ENCODE measurements at places on chromosomes 5 and 9.

DNA sequence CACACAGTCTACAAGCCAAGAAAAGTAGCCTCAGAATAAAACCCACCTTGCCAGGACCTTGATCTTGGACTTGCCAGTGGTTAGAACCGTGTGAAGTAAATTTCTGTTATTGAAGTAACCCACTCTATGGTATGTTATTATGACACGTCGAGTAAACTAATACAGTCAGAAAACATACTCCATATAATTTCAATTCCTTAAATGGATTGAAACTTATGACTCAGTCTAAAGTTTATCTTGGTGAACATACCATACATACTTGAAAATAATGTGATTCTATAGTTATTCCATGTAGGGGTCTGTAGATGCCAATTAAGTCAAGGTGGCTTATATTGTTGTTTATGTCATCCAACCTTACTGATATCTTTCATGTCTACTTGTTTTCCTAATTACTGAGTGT is 950.7 kb downstream of the TLE4 start:
- no peak for DNase-seq
- no peaks in the 10 kb centered on the region for H3K36me3 ChIP-seq
- H3K27ac ChIP-seq = no peak overlapping the region
- H3K4me1 ChIP-seq = no peaks in the 10 kb centered on the region
- no peaks in the 10 kb centered on the region for H3K27me3 ChIP-seq

- H3K27me3 ChIP-seq = no peaks in the 10 kb centered on the region
- no peak for DNase-seq
- H3K27ac ChIP-seq = no peak overlapping the region
- H3K4me3 ChIP-seq = peak overlapping the region; percentile 62
- peaks cover 41% of the 10 kb centered on the region for H3K4me1 ChIP-seq
These were observed 531 bp downstream of the MVB12B start for GRCh38 chr9:126327006-126327713.

DNA sequence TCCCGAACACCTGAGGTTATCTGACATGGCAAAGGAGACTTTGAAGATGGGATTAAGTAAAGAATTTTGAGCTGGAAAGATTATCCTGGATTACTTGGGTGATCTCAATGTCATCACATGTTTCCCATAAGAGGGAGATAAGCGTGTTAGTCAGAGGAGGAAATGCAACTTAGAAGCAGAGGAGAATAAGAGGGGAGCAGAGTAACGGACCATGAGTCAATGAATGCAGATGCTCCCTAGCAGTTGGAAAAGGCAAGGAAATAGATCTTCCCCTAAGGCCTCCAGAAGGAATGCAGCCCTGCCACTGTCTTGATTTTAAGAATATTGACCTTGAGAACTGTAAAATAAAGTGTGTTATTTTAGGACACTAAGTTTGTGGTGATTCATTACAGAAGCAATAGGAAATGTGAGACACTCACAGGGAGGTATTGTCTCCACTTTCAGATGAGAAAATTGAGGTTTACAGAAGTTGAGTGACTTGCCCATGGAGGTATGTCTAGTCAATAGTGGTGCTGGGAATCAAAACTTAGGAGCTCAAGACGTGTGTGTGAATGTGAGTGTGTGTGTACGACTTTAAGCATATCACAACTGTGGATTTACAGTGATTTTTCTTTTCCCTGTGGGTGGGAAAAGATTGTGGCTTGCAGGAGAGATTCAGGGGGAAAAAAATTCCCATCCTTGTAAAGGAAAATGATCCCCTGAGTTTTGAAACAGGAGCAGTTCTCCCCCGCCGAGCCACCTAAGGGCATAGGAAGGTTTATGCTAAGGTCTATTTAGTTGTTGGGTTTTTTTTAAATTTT is 125.3 kb downstream of the TRIM32 start:
- no peak overlapping the region for H3K4me3 ChIP-seq
- H3K36me3 ChIP-seq = no peaks in the 10 kb centered on the region
- H3K27ac ChIP-seq = no peak overlapping the region
- H3K4me1 ChIP-seq = no peaks in the 10 kb centered on the region

DNA sequence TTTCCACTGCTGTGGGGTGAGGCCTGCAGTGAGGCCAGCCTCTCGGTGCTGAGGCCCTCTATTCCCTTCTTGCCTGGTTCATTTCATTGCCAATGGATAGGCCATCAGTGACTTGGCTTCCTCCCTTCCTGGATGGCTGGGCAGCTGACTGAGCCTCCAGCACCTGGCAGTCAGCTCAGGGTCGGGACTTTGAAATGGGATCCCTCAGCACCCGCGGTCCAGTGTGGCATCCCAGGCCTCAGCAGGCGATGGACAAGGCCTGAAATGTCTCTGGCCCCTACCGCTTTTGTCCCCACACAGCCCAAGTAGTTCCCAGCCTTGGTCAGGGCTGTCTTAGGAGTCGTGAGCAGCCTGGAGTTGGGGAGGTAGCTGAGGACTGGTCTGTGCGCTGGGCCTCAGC is 17.2 kb downstream of the NDST1 start:
- H3K36me3 ChIP-seq = no peaks in the 10 kb centered on the region
- no peaks in the 10 kb centered on the region for H3K4me1 ChIP-seq
- no peak overlapping the region for H3K4me3 ChIP-seq
- H3K27me3 ChIP-seq = no peaks in the 10 kb centered on the region
- DNase-seq = no peak
- no peak overlapping the region for H3K27ac ChIP-seq

DNA sequence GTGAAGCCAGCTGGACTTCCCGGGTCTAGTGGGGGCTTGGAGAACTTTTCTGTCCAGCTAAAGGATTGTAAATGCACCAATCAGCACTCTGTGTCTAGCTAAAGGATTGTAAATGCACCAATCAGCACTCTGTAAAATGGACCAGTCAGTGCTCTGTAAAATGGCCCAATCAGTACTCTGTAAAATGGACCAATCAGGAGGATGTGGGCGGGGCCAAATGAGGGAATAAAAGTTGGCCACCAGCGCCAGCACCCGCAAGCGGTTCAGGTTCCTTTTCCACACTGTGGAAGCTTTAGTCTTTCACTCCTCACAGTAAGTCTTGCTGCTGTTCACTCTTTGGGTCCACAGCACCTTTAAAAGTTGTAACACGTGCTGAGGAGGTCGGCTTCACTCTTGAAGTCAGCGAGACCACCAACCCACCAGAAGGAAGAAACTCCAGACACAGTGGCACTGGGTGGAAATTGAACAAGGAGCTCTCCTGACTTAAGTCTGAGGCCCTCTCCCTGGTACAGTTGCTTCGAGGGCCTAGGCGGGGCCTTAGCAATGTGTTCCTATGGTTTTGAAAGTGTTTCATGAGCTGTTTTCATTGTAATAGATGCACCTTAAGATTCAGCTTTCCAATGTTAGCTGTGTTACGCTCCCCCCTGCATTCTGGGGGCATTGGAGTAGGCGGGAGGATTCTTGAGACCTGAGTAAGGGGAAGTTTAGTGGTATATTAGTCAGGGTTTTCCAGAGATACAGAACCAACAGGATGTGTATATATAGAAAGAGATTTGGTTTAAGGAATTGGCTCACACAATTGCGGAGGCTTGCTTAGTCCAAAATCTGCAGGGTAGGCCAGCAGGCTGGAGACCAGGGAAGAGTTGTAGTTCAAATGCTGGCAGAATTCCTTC is 21.5 kb upstream of the MYO10 start:
- H3K4me3 ChIP-seq = no peak overlapping the region
- no peaks in the 10 kb centered on the region for H3K27me3 ChIP-seq
- H3K4me1 ChIP-seq = no peaks in the 10 kb centered on the region
- H3K36me3 ChIP-seq = no peaks in the 10 kb centered on the region

DNA sequence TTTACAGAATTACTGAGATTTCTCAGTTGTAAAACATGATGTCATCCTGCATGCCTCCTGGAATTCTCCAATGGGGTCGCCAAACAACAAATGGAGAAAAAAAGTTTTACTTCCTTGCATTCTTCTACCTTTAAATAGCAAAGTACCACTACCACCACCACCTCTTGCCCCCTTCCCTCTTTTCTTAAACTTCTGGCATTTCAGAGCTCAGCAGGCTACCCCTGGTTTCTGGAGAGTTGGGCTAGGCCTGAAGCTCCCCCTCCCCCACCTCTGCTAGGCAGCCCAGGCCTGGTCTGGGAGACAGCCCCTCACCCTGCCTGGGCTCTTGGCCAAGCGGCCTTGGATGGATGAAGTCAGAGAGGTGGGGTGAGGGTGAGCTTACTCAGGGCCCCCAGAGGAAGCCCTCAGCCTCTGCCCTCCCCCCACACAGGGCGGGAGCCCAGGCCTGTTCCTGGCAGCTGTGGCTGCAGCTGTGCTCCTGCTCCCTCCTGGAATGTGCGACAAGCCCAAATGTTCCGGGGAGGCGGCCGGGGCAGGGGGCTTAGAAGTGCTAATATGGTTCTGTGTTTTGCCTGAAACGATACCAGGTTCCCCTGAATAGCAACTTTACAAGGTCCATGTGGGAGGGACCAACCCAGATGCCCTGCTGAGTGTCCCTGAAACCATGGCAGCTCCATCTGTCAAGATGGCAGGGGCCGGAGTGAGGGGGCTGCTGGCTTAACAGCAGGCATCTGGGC is 6.0 kb upstream of the CCIN start:
- DNase-seq = no peak
- H3K4me3 ChIP-seq = no peak overlapping the region
- H3K27me3 ChIP-seq = no peaks in the 10 kb centered on the region
- peaks cover 15% of the 10 kb centered on the region for H3K4me1 ChIP-seq
- peaks cover 22% of the 10 kb centered on the region for H3K36me3 ChIP-seq

DNA sequence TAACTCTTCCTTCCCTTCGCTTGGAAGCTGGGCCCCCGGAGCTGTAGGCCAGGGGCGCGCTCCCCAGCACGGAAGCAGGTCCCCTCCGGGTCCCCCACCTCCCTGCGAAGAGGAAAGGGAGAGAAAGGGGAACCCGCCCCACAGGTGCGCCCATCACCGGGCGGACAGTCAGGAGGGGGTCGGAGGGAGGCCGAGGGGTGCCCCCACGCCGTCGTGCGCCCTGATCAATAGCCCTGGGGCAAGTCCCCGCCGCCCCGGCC is 793 bp downstream of the AGPAT2 start:
- H3K4me3 ChIP-seq = peak overlapping the region; percentile 68
- no peaks in the 10 kb centered on the region for H3K36me3 ChIP-seq
- H3K27ac ChIP-seq = no peak overlapping the region
- H3K27me3 ChIP-seq = no peaks in the 10 kb centered on the region

DNA sequence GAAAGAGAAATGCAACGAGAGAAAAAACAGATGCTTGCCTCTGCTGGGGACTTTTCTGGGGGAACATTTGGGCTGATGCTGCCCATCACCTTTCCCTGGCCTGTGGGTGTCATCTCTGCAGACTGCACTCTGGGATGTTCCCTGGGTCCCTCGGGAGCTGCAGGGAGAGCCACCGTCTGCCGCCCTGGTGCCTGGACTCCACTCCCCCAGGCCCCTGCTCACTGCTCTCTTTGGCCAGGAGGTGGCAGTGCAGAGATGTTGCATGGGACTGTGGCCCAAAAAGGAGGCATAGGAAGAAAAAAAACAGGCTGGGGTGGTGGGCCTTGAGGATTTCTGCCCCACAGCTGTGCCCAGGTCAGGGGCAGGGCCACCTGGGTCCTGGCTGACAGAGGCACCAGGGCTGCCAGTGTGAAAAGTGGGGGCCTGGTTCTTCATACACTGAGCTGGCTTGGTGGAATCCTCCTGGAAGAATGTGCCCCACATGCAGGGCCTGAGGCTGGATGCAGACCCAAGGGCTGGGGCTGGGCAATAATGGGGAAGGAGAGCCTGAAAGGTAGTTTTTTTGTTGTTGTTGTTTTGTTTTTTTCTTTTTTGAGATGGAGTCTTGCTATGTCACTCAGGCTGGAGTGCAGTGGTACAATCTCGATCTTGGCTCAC is 353.6 kb downstream of the SLIT3 start:
- DNase-seq = peak; percentile 27
- H3K27ac ChIP-seq = no peak overlapping the region
- H3K4me1 ChIP-seq = no peaks in the 10 kb centered on the region
- no peaks in the 10 kb centered on the region for H3K36me3 ChIP-seq
- no peak overlapping the region for H3K4me3 ChIP-seq

GRCh38 chr5:158273035-158273434 is 414.1 kb upstream of the CLINT1 start:
- no peaks in the 10 kb centered on the region for H3K4me1 ChIP-seq
- H3K36me3 ChIP-seq = no peaks in the 10 kb centered on the region
- H3K27me3 ChIP-seq = no peaks in the 10 kb centered on the region
- H3K27ac ChIP-seq = no peak overlapping the region
- no peak for DNase-seq
- H3K4me3 ChIP-seq = no peak overlapping the region

- H3K4me3 ChIP-seq = peak within 1 kb of the TSS; percentile 88
- H3K27ac ChIP-seq = peak within 1 kb of the TSS; percentile 55
- peaks cover 26% of the 10 kb centered on the region for H3K4me1 ChIP-seq
- no peaks in the 10 kb centered on the region for H3K27me3 ChIP-seq
- H3K36me3 ChIP-seq = no peaks in the 10 kb centered on the region
These were observed at the start of gene TPM2 for GRCh38 chr9:35689542-35690293. TSS of gene TPM2 (minus strand) at chr9:35689925. CDS start at chr9:35689817, 108 bp downstream.

DNA sequence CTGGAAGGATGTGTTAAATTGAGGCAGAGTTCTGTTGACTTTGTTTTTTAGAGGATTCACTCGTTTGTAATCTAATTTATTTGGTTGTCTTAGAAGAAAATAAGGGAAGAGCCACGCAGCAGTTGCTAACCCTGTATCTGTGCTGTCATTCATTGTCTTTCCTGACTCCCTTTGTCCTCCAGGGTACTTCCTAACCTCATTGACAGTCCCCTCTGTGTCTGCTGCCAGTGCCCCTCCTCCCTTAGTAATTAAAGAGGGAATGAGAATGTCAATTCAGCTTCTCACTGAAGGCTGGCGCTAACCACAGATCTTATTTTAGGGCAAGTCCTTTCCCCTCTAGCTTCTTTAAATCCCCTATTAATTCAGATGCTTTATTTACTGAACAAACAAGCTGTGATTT is 84.0 kb downstream of the MAST4 start:
- H3K27ac ChIP-seq = no peak overlapping the region
- H3K36me3 ChIP-seq = no peaks in the 10 kb centered on the region
- no peak overlapping the region for H3K4me3 ChIP-seq
- DNase-seq = no peak

DNA sequence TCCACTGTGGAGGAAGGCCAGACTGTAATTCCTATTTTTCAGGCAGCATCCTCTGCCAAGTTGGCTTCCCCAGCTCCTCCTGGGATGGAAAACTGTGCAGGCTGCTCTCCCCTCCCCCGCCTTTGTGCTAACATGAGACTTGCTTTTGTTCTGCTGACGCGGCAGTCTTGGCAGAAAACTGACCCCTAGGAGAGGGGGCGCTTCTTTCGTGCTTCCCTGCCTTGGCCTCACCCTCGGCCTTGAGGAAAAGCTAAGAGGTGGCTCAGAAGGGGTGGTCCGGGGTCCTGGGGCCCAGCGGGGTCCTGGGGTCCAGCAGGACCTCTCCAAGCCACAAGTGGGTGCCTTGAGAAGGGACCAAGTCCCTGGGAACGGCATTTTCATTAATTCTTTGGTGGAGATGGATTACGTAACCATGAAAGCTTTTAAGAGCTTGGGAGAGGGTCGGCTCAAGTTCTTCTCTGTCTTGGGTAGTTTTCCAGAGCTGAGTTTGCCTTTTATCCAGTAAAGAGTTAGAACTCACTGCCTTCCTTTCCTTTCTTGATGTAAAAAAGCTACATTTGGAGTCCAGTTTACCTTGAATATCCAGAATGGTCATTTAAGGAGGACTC is 51.0 kb downstream of the SH3PXD2B start:
- peaks cover 4% of the 10 kb centered on the region for H3K27me3 ChIP-seq
- no peaks in the 10 kb centered on the region for H3K36me3 ChIP-seq
- no peak overlapping the region for H3K27ac ChIP-seq
- no peak overlapping the region for H3K4me3 ChIP-seq
- no peaks in the 10 kb centered on the region for H3K4me1 ChIP-seq

- H3K27me3 ChIP-seq = peaks cover 4% of the 10 kb centered on the region
- no peak overlapping the region for H3K27ac ChIP-seq
- H3K36me3 ChIP-seq = no peaks in the 10 kb centered on the region
- H3K4me1 ChIP-seq = no peaks in the 10 kb centered on the region
- no peak overlapping the region for H3K4me3 ChIP-seq
- DNase-seq = no peak
These were observed 37.0 kb upstream of the POU4F3 start for GRCh38 chr5:146301626-146302025.
